ENCODE measurements at places on chromosomes 1 and 21.

DNA sequence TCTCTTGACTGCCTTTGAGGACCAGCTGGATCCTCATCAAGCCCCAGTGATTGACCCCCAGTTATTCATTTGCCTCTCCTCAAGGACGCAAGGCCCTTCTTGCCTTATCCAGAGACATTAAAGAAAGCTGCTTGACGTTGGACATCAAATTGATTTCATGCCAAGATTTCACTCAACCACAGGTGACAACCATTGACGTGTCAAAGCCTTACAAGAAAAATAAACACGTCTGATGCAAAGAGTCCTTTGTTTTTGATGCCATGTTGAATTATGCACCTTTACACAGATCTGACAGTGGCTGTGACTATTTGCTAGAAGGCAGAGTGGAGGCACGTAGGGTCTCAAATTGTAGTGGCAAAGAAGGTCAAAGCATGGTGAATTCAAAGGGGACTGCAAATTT is 666.2 kb upstream of the CAMK1G start:
- DNase-seq: no peak

GRCh38 chr1:171434717-171435346 is 50.5 kb upstream of the PRRC2C start:
- DNase-seq: no peak

GRCh38 chr21:39984286-39984991 is 117.2 kb downstream of the PCP4 start:
- no peak for DNase-seq

- DNase-seq: no peak
Measured at GRCh38 chr1:154958036-154958435, 2.1 kb upstream of the PBXIP1 start.

DNA sequence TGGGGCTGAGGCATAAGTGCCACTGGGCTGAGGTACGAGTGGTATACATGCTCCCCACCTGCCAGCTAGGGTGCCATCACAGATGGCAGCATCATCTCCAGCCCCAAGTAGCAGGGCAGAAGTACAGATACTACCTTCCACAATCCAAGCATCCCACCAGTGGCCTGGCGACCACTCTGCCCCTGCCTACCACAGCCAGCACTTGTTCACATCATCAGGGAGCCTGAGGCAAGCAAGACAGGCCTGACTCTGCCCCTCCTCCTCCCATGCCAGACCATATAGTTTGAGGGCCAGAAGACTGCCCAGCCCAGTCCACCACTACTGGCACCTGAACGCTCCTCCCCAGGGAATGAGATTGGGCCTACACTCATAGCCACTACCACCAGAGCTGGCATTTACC is 84.6 kb downstream of the SPATA6 start:
- no peak for DNase-seq

- DNase-seq: no peak
Measured at GRCh38 chr1:17893891-17894631, 138.9 kb downstream of the ACTL8 start.

- no peak for DNase-seq
Measured at GRCh38 chr1:12132078-12132477, 34.7 kb upstream of the TNFRSF1B start.

DNA sequence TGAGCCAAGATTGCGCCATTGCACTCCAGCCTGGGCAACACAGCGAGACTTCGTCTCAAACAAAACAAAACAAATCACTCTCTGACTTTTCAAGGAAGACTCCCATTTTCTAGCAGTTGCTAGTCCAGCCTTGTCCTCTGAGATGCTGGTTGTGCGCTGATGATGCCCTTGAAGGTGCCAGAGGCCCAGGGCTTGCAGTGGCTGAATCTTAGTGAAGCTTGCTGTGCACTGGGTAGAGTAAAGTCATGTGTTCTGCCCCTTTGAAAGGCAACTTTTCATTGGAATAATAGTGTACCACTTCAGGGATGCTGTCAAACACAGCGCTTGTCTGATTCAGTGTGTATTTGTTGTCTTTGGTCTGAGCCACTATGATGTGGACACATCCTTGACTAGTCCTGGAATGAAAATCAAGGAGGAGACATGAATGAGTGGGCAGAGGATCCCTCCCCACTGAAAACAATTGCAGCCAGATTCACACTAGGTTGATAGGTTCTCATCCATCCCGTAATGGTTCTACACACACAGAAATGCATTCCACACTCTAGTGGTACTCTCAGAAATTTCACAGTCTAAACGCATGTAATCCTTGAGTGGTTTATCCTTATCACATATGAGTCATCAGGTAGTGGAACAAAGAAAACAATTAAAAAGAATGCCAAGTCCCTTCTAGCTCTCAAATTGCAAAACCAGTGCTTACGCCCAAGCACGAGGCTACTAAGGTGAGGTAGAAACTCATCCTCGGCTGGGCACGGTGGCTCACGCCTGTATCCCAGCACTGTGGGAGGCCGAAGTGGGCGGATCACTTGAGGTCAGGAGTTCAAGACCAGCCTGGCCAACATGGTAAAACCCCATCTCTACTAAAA is 17.8 kb upstream of the TDRD10 start:
- DNase-seq: no peak

DNA sequence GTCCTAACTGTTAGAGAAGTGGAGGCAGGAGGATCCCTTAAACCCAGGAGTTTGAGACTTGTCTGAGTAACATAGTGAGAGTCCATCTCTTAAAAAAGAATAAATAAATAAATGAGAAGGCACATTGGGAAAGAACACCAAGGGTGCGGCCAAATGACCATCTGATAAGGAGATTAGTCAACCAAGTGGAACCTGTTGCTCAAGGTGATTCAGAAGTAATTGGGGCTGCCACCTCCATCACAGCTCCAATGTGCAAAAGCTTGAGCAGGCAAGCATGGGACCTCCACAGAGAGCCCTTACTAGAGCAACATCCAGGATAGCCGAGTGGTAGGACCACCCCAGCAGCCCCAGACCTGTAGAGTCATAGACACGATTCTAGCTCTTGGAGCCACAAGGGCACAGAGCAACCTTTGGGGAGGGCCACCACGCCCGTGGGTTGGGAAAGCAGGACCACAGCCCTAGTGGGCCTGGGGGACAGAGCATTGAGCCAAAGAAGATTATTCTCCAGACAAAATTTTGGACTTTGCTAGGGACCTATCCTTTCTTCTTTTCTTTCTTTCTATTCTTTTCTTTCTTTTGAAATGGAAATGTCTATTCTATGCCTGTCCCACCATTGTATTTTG is 40.9 kb downstream of the KCNK1 start:
- DNase-seq: no peak

DNA sequence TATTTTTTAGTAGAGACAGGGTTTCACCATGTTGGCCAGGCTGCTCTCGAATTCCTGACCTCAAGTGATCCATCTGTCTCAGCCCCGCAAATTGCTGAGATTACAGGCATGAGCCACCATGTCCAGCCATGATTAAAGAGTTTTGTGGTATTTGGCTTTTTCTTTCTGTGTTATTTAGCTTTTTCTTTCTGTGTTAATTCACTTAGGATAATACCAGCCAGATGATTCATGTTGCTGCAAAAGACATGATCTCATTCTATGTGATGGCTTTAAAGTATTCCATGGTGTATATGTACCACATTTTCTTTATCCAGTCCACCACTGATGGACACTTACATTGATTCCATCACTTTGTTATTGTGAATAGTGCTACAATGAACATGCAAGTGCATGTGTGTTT is 1135.2 kb downstream of the AMY1C start:
- DNase-seq: no peak

DNA sequence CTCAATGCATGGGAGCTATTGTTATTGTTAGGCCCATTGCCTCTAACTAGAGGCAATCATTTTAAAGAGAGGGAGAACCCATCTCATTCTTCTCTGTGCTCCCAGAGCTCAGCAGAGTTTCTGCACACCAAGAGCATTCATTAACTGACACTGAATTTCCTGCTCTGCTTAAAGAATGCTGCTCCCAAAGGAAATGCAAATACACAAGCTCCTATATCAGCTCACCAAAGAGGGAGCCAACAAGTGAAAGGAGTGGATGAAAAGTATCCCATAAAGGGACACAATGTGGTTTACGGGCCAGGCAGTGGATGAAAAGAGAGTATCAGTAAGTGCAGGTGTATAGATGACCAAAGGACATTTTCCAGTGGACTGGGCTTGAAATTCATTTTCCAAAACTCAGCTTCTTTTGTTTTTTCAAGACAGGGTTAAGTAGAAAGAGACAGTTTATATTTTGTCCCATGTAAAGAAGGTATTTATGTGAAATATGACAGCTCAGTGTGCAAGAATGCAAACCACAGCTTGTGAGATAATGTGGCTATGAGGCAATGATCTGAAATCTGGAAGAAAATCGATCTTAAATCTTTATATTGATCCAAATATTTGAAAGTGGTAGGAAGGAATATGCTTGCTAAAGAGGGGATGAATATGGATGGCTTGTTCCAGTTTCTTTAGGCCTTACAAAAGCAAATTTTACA is 207.7 kb upstream of the CAMK1G start:
- no peak for DNase-seq

GRCh38 chr1:225427235-225428067 is at the start of gene LBR:
Gene LBR (minus strand): TSS chr1:225428038. CDS start chr1:225424075, 3,963 bp downstream.
- DNase-seq: no peak

- no peak for DNase-seq
Measured at GRCh38 chr1:203465948-203466347, 9.7 kb upstream of the PRELP start.

GRCh38 chr1:206679738-206680211 is 4.9 kb upstream of the MAPKAPK2 start:
- no peak for DNase-seq

- no peak for DNase-seq
Measured at GRCh38 chr21:38925478-38925877, 119.7 kb downstream of the ETS2 start.

DNA sequence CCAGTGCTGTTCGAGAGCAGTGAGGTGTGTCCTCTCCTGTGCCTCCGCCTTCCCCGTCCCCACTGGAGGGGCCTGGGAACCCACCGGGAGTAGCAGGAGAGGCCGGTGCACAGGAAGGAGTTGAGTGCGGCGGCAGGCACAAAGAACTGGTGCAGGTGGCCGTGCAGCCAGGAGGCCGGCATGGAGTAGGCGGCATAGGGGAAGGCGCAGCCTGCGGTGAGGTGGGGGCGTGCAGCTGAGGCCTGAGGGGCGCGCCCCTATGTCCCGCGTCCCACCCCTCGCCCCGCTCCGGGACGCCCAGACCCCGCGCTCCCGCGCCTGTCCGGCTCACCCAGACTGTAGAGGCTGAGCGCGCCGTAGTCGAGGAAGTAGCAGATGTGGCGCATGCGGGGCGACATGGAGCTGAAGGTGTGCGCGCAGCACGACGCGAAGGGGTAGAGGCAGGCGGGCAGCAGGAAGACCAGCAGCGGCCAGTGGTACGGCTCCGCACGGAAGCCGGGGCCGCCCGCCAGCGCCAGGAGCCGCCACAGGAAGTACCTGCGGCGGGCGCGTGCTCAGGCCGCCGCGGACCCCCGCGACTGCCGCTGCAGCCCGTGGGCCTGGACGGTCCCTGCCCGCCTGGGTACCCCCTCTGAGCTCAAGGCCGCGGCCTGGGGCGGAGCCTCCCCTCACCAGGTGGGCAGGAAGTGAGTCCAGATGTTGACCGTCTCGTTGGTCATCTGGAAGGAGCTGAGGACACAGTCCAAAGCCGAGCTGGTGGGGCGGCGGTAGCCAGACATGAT is 2.2 kb downstream of the PAQR6 start:
- DNase-seq: no peak

GRCh38 chr1:98965394-98965793 is 39.3 kb downstream of the PLPPR5 start:
- no peak for DNase-seq

GRCh38 chr1:203041351-203041932 is 15.2 kb downstream of the PPFIA4 start:
- DNase-seq: no peak

GRCh38 chr1:84095308-84095707 is 48.8 kb upstream of the PRKACB start:
- DNase-seq: no peak

DNA sequence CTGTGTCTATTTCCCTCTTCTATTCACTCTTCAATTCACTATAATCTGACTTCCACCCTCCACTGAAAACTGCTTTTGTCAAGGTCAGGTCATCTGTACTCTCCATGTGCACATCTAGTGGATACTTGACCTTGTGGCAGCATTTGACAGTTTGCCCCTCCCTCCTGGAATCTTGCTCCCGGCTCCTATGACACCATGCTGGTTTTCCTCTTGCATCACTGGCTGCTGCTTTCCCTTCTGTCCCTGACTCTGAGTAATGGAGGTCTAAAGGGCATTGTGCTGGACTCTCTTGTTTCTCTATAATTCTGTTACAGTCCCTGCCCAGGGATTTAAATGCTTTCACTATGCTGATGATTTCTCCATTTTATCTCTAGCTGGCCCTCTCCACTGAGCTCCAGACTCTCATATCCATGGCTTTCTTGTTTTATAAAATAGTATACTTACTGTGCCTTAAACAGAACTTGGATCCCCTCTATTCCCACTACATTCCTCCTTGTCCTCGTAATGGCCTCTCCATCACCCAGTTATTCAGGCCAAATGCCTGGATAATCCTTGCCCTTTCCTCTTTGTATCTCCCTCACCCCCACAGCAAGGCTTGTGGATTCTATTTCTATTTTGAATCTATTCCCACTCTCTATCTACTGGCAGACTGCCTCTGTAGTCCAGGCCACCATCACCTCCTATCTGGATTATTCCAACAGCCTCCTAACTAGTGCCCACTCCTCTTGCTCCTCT is 36.8 kb upstream of the PODN start:
- peak; percentile 92 for DNase-seq

GRCh38 chr1:63833363-63834119 is 59.7 kb downstream of the ROR1 start:
- no peak for DNase-seq

- no peak for DNase-seq
Measured at GRCh38 chr1:153946622-153947241, at the start of gene DENND4B. Gene DENND4B (minus strand): TSS chr1:153946718. CDS start chr1:153944374, 2,344 bp downstream.

DNA sequence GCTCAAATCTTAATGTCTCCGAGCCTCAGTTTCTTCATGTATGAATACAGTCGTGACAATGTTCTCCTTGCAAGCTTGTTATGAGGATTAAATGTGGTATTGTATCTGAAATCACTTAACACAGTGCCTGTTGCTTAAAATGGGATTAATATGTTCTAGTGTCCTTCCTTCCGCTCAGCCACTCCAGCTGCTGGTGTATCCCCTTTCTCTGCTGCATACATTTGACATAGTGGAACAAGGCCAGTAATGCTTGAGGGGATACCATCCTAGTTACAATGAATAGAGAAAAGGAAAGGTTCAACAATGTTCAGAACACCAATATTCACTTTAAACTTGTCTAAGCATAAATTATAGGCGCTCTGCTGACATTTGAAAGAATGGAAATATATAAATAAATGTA is 64.0 kb downstream of the PROX1 start:
- no peak for DNase-seq

- DNase-seq: no peak
Measured at GRCh38 chr1:81802707-81803430, 2.1 kb downstream of the ADGRL2 start.

- DNase-seq: no peak
Measured at GRCh38 chr21:42350927-42351426, at the start of gene TFF2. Gene TFF2 (minus strand): TSS chr21:42350994. CDS start chr21:42350957, 37 bp downstream.

All from vagina (tissue), 2 donors.